Liver (tissue), 10 donors: ENCODE measurements at places on chromosomes 7 and 10.

DNA sequence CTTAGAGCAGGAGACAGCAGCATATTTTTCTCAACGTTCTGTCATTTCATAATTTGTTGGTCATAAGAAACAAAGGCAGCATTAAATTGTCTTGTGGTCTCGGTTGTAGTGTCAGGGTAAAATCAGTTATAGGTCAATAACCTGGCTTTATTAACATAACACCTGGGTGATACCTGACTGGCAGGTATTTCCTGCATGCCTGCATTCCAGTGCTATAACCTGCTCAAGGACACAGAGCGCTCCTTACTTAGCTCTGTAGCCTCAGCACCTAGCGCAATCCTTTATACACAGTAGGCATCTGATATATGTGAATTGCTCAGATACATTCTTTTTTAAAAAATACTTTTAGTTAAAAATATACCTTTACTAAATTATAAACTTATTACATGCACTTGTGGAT lies 38.9 kb upstream of the PRKG1 start:
- no peak for DNase-seq
- H3K36me3 ChIP-seq, result no peaks in the 10 kb centered on the region
- H3K4me1 ChIP-seq, result no peaks in the 10 kb centered on the region
- no peak overlapping the region for H3K27ac ChIP-seq
- no peaks in the 10 kb centered on the region for H3K27me3 ChIP-seq

GRCh38 chr10:114859222-114859621 lies 37.6 kb downstream of the FHIP2A start:
- no peak overlapping the region for H3K4me3 ChIP-seq
- peak overlapping the region; percentile 42 for H3K27ac ChIP-seq
- H3K36me3 ChIP-seq, result peaks cover 19% of the 10 kb centered on the region
- H3K4me1 ChIP-seq, result peaks cover 7% of the 10 kb centered on the region
- no peaks in the 10 kb centered on the region for H3K27me3 ChIP-seq
- DNase-seq, result no peak

DNA sequence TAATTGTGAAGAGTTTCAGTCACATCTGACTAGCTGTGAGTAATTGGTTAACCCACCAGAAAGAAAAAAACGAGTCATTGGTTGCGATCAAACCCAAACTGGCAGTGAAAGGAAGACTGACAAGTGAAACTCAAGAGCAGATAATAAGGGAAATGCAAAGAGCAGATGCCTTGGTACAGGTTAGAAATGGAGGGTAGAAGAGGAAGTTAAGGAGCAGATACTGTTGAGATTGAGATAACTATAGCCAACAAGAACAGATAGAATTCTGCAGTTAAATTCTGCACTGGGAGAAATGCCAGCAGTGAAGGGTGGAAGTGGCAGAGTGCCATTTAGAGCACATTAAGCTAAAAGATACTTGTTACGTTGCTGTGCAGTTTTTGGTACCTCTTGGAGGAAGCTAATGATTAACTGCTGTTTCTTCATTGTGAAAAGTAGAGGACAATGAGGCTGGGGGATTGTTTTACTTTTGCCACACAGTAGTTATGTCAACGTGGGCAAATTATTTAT lies 65.8 kb downstream of the CDK13 start:
- no peaks in the 10 kb centered on the region for H3K27me3 ChIP-seq
- no peak for DNase-seq
- peaks cover 3% of the 10 kb centered on the region for H3K36me3 ChIP-seq
- no peak overlapping the region for H3K4me3 ChIP-seq
- H3K27ac ChIP-seq, result no peak overlapping the region
- H3K4me1 ChIP-seq, result peaks cover 1% of the 10 kb centered on the region

GRCh38 chr10:129465796-129466702 lies 992 bp upstream of the MGMT start:
- DNase-seq, result no peak
- peak overlapping the region; percentile 40 for H3K27ac ChIP-seq
- peak overlapping the region; percentile 56 for H3K4me3 ChIP-seq
- no peaks in the 10 kb centered on the region for H3K27me3 ChIP-seq
- H3K4me1 ChIP-seq, result peaks cover 15% of the 10 kb centered on the region

GRCh38 chr10:44955413-44956070 lies 4.1 kb upstream of the RASSF4 start:
- no peak overlapping the region for H3K27ac ChIP-seq
- no peak overlapping the region for H3K4me3 ChIP-seq
- peaks cover 3% of the 10 kb centered on the region for H3K36me3 ChIP-seq
- peaks cover 9% of the 10 kb centered on the region for H3K4me1 ChIP-seq

DNA sequence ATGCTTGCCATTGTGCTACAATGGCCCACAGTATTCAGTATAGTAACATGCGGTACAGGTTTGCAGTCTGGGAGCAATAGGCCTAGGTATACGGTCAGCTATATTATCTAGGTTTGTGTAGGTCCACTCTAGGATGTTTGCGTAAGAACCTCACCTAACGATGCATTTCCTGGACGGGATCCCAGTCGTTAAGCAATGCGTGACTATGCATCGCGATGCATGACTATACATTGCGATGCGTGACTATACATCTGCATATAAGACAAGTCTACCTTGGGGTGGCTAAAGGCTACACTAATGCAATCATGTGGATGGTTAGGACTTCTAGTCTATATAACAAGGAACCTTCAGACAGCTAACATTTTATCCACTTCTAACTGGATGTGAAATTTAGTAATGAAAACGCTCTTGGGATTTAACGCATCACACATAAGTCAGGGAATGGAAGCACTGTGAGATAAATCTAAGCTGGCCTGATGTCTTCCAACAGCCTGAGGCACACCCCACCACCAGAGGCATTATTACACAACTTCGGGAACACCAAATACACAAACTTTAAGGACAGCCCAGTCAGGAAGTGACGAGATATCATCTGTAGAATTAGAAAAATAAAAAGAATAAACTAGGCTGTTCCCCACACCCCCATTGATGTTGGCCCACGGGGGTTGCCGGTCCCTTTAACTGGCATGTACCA lies 9.2 kb downstream of the GNA12 start:
- no peaks in the 10 kb centered on the region for H3K36me3 ChIP-seq
- no peaks in the 10 kb centered on the region for H3K27me3 ChIP-seq
- H3K4me1 ChIP-seq, result no peaks in the 10 kb centered on the region
- no peak overlapping the region for H3K27ac ChIP-seq
- no peak for DNase-seq

DNA sequence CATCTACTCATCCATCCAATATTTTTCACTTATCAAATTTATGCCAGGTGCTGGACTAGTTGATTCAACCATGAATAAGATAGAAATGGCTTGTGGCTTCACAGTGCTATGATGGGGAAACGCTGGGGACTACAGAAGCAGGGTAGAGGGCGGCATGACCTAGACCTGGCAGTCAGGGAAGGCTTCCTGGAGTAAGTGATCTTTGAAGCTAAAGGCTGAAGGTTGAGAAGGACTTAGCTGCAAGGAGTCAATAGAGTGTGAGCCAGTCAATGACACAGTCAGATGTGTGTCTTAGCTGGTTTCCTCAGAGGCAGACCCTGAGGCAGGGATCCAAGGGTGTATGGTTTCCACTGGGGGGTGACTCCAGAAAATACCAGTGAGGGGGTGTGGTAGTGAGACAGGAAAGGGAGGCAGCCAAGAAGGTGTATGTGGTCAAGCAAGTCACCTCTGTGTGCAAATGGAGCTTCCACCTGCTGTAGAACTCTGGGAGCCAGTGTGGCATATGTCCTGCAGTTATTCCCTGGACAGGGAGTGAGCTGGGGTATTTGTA lies 10.3 kb downstream of the PRF1 start:
- H3K27me3 ChIP-seq, result no peaks in the 10 kb centered on the region
- H3K4me3 ChIP-seq, result no peak overlapping the region
- no peaks in the 10 kb centered on the region for H3K4me1 ChIP-seq

- H3K27ac ChIP-seq, result no peak overlapping the region
- no peaks in the 10 kb centered on the region for H3K27me3 ChIP-seq
- peaks cover 4% of the 10 kb centered on the region for H3K4me1 ChIP-seq
- peaks cover 3% of the 10 kb centered on the region for H3K36me3 ChIP-seq
- H3K4me3 ChIP-seq, result no peak overlapping the region
- no peak for DNase-seq
Observed at GRCh38 chr7:2735744-2736143, 47.7 kb downstream of the AMZ1 start.

GRCh38 chr7:51265066-51265907 lies 51.3 kb downstream of the COBL start:
- peak; percentile 54 for DNase-seq
- no peaks in the 10 kb centered on the region for H3K36me3 ChIP-seq
- H3K4me1 ChIP-seq, result peaks cover 35% of the 10 kb centered on the region
- H3K27me3 ChIP-seq, result no peaks in the 10 kb centered on the region
- peak overlapping the region; percentile 88 for H3K27ac ChIP-seq

DNA sequence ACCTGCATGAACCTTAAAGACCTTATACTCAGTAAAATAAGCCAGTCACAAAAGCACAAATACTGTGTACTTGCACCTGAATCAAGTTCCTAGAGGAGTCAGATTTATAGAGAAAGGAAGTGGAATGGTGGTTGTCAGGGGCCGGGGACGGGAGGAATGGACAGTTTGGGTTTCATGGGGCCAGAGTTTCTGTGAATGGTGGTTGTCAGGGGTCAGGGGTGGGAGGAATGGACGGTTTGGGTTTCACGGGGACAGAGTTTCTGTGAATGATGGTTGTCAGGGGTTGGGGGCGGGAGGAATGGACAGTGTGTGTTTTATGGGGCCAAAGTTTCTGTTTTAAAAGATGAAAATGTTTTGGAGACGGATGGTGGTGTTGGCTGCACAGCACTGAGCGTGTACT lies 260.0 kb upstream of the MKI67 start:
- H3K4me3 ChIP-seq, result no peak overlapping the region
- H3K36me3 ChIP-seq, result no peaks in the 10 kb centered on the region
- no peaks in the 10 kb centered on the region for H3K4me1 ChIP-seq
- no peak overlapping the region for H3K27ac ChIP-seq

DNA sequence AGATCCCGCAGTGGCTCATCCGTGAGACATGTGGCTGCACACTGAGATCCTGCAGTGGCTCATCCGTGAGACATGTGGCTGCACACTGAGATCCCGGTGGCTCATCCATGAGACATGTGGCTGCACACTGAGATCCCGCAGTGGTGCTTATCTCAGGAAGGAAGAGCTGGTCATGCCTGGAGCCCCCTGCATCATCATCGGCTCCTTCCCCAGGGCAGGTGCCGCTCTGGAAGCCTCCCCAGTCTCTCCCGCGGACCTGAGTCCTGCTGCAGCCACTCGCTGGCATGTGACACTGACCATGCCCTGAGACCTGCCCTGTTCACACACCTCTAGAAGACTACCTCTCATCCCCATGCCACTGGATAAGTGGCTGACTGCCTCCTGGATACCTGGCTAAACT lies 181.3 kb downstream of the PTPRN2 start:
- no peaks in the 10 kb centered on the region for H3K27me3 ChIP-seq
- no peaks in the 10 kb centered on the region for H3K4me1 ChIP-seq
- no peak overlapping the region for H3K4me3 ChIP-seq
- no peaks in the 10 kb centered on the region for H3K36me3 ChIP-seq
- H3K27ac ChIP-seq, result no peak overlapping the region
- DNase-seq, result no peak

GRCh38 chr7:73900286-73900685 lies 39.3 kb downstream of the TMEM270 start:
- no peak overlapping the region for H3K4me3 ChIP-seq
- H3K27me3 ChIP-seq, result no peaks in the 10 kb centered on the region
- no peak for DNase-seq
- no peaks in the 10 kb centered on the region for H3K36me3 ChIP-seq
- no peaks in the 10 kb centered on the region for H3K4me1 ChIP-seq

GRCh38 chr10:110648692-110649346 lies 4.7 kb downstream of the RBM20 start:
- H3K27me3 ChIP-seq, result peaks cover 7% of the 10 kb centered on the region
- DNase-seq, result no peak
- H3K36me3 ChIP-seq, result no peaks in the 10 kb centered on the region
- H3K27ac ChIP-seq, result no peak overlapping the region
- H3K4me1 ChIP-seq, result peaks cover 3% of the 10 kb centered on the region

DNA sequence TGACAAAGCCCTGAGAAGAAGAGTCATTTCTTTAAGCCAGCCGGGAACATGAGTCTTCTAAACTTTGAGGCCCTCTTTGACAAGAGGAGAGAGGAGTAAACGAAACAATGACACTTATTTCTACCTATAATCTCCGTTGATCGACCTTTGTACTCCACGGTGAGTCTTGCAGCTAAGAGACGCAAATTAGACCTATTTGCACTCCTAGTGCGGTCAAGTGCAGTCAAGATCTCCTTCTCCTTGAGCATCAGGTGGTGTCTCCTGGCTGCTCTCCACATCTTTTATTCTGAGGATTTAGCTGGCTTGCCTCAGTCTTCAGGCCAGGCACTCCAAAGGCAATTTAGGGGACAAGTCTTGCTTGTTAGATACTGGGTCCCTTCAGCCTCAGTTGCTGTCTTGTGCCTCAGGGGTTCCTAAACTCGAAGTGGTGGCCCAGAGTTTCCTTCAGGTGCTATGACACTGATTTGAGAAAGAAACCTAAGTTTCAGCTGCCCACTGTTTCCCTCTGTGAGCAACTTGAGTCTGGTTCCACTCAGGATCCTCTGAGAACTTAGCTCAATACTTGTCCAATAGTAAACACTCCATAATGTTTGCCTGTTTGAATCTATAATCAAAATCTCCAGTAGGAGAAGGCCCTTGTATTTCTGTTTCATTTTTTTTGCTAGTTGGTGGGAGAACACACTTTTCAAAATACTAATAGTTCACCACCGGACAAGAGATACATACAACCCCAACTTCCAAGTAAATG lies 312.9 kb downstream of the RNLS start:
- no peak overlapping the region for H3K27ac ChIP-seq
- DNase-seq, result no peak
- no peaks in the 10 kb centered on the region for H3K4me1 ChIP-seq
- no peaks in the 10 kb centered on the region for H3K27me3 ChIP-seq
- no peak overlapping the region for H3K4me3 ChIP-seq

DNA sequence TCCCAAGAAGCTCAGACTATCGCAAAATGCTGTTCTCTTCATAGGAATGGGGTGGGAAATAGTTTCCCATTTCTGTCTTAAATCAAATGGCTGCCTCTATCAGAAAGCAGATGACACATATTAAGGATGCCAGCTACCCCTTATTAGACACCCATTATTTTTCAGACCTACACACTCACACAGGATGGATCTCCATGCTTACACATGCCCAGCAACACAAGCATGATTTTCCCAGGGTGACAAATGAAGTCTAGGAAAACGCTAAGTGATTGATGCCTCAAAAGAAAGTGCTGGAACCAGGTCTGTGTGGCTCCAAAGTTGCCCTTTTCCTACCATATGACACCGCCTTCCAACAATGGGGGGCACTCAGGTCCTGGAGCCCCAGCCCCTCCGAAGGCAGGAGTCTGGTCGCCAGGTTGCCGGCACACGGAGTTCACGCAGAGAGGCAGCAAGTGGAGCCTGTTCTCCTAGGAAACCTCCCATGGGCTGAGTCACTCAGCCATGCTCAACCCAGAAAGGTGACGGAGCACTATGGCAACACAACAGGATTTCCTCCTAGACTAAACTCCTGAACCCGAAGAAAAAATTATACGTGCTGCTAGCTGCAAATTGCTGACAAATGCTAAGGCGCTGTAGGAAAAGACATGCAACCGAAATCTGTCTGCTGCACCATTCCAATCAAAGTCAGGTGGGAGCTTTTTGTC lies 19.8 kb downstream of the VOPP1 start:
- no peak for DNase-seq
- no peak overlapping the region for H3K4me3 ChIP-seq
- H3K36me3 ChIP-seq, result no peaks in the 10 kb centered on the region
- peaks cover 3% of the 10 kb centered on the region for H3K4me1 ChIP-seq
- peak overlapping the region; percentile 13 for H3K27ac ChIP-seq

- no peak overlapping the region for H3K4me3 ChIP-seq
- no peaks in the 10 kb centered on the region for H3K36me3 ChIP-seq
- H3K27ac ChIP-seq, result no peak overlapping the region
- H3K27me3 ChIP-seq, result no peaks in the 10 kb centered on the region
- no peak for DNase-seq
Observed at GRCh38 chr7:158093156-158093796, 494.3 kb downstream of the PTPRN2 start.
